Stimulated activated CD8-positive, alpha-beta memory T cell treated with anti-CD3 and anti-CD28 coated beads, Interleukin-4, amount 100 ng/mL, for 24 hours (primary cell): ENCODE measurements at places on chromosomes 4 and X.

GRCh38 chr4:7021930-7022664, 21.1 kb upstream of the TADA2B start:
- no peak for DNase-seq

GRCh38 chrX:130336531-130336930, 3.2 kb upstream of the SLC25A14 start:
- DNase-seq, result no peak

DNA sequence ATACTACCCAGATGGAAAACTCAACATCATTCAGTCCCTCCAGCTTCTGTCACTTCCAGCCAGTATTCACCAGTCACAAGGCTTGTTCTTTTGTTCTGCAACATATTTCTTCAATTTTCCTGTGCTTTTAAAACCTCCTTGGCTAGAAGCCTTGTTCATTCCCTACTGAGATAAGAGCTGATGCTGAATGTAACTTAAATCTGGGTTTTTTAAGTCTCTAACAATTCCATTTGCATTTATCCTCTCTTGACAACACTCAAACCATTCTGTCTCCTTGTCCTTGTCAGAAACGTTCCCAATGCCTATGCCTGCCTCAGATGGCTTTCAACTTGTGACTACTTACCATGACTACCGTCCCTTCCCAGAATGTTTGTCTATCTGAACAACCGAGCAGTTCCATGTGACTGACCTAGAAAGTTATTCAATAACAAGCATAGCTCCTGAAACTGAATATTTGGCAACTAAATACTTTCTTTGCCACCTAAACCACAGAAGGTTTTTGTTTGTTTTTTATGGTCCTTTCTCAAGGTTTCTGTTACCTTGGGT, 682.9 kb upstream of the GALNTL6 start:
- DNase-seq, result no peak

GRCh38 chrX:85052636-85053343, 49.1 kb downstream of the APOOL start:
- no peak for DNase-seq

GRCh38 chr4:54961357-54961975, 163.9 kb downstream of the KDR start:
- DNase-seq, result no peak

GRCh38 chrX:78746496-78746895, 1.0 kb upstream of the LPAR4 start:
- DNase-seq, result no peak

GRCh38 chrX:20455001-20455400, 188.3 kb upstream of the RPS6KA3 start:
- no peak for DNase-seq

DNA sequence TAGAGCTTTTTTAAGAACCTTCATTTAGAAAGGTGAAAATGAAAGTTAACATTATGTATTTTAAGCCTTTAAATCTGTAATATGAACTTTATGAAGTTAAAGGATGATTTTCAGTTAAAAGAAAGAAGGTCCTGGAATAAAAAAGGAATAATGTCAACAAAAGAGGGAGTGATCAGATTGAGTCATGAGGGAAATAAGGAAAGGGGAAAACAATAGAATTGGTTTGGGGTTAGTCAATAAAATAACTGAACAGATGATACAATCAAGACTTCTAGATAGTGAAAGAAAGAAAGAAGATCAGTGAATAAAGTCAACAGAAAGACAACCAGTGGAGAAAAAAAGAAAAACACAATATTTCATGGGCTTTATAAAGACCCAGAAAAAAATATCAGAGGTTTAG, 291.6 kb upstream of the ARSJ start:
- DNase-seq, result no peak

DNA sequence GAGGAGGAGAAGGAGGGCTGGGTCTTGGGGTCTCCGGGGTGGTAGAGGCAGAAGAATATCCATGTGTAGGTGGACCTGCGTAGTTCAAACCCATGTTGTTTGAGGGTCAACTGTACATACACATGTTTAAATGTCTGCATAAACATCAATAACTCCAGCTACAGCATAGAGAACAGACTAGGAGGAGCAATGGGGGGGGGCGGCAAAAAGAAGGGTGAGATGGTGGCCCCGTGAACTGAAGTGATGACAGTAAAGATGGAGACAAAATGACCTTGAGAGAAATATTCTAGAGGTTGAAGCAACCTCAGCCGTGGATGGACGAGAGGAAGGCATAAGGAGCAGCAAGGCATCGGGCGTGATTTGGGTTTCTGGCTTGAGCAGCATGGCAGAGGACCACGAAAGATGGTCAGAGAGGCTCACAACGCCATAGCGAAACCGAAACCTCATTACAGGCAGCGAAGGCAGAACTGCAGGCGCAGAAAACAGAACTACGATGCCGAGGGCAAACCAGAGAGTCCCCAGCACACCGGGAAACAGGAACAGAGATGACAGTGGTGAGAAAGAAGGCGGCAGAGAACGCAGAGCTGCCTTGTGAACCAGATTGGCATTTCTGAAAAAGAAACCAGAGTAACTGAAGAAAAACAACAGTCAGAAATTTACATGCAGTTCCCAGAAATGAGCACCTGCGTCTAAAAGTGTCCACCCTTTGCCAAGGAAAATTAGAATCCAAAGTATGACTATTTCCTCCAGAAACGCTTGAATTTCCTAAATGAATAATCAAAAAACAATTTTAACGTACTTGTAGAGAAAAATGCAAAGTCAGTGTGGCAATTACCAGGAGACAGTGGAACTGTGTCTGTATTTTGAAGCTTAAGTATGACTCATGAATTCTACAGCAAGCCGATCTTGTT, 50.3 kb upstream of the ENPP6 start:
- DNase-seq, result peak; percentile 53

DNA sequence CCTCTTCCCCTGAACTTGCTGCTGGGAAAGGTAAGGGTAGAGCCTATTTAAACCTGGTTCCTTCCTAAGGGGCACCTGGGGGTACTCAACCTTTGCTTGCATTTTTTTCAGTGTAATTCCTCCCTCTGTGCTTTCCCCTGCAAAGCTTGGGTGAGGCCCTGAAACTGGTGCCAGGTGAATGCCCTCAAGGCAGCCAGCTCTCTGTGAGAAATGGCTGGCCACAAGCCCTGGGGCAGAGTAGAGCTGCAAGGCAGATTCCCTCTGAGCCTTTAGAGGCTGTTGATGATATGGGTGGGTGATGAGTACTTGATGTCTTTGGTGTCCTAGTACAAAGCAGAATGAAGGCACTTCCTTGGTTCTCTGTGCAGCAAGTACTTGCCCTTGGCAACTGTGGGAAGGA, 125.4 kb upstream of the DGKK start:
- DNase-seq, result no peak

GRCh38 chrX:150873616-150874015, 24.9 kb downstream of the CD99L2 start:
- no peak for DNase-seq

- no peak for DNase-seq
Measured at GRCh38 chrX:47590984-47591383, 8.7 kb downstream of the TIMP1 start.

DNA sequence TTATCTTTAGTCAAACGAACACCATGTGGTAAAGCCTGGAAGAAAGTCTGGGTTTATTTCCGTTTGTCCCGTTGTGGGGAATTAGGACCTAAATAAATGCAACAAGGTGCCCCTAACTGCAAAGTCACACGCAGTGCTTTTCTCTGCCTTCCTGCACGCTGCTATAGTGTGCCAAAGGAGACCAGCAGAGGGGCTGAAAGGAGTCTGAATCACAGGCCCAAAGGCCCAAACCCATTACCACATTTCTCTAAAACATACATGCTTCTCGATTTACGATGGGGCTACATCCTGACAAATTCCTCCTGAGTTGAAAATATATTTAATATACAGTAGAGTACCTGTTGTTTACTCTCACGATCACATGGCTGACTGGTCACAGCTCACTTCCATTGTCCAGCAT, 4.5 kb downstream of the VEGFC start:
- DNase-seq, result no peak

- no peak for DNase-seq
Measured at GRCh38 chr4:17817027-17817426, 6.2 kb downstream of the NCAPG start.

- peak; percentile 34 for DNase-seq
Measured at GRCh38 chrX:102651242-102652011, at the start of gene GPRASP1. GPRASP1 (plus strand) TSS chrX:102651483; CDS start chrX:102653914, 2,431 bp downstream.

DNA sequence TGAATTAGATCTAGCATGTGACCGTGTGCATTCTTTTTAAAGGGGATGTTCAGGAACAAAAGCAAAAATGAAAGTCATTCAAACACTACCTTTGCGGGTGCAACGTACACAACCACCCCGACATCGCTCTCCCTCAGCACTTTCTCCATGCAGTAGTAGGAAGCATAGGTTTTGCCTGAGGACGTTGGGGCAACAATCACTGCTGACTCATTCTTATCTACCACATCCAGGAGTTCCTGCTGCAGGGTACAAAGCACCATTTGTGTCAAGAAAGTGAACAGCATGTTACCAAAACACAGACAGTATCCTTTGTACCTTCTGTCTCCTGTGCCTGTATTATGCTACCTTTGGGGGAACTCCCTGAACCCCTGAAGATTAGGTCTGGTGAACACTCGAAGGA, 58.6 kb downstream of the DDX60L start:
- no peak for DNase-seq

GRCh38 chrX:39688576-39689375, 409.0 kb downstream of the BCOR start:
- no peak for DNase-seq

GRCh38 chr4:2882341-2882740, 38.7 kb downstream of the ADD1 start:
- DNase-seq, result no peak

- DNase-seq, result no peak
Measured at GRCh38 chrX:153063315-153063714, 7.0 kb downstream of the PNMA3 start.

- no peak for DNase-seq
Measured at GRCh38 chr4:85724791-85725563, 250.0 kb downstream of the ARHGAP24 start.

DNA sequence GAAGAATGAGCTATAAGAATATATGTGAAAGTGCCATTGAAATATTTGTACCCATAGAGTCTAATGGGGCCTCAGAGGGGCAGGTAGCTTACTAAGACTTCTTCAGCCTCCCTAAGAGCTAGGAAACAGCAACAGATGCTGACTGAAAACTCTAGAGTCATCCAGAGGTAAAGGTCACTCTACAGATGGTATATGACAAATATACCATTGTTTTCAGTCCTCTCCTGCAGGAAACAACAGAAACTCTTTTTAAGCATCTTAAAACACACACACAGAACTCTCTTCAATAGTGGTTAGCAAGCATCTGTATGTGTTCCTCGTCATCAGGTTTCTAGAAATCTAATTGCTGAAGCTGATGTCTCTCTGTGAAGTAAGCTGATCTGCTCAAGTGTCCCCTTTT, 313.8 kb upstream of the GATB start:
- no peak for DNase-seq

DNA sequence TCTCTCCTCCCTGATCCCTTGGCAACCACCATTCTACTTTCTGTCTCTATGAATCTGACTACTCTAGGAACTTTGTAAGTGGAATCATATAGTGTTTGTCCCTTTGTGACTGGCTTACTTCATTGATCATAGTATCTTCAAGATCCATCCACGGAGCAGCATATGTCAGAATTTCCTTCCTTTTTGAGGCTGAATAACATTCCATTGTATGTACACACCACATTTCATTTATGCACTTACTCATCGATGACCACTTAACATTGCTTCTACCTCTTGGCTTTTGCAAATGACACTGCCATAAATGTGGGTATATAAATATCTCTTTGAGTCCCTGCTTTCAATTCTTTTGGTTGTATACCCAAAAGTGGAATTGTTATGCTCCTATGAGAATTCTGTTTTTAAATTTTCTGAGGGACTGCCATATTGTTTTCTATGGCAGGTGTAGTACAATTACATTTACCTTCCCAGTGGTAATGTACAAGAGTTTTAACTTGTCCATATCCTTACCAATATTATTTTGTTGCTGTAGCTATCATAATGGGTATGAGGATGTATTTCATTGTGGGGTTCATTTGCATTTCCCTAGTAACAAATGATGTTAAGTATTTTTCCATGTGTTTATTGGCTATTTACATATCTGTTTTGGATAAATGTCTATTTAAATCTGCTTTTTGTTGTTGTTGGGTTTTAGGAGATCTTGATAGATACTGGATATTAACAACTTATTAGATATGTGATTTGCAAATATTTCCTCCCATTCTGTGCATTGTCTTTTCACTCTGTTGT, 466.1 kb downstream of the C4orf33 start:
- no peak for DNase-seq

- DNase-seq, result peak; percentile 1
Measured at GRCh38 chr4:99723612-99724011, 66.0 kb upstream of the C4orf54 start.

DNA sequence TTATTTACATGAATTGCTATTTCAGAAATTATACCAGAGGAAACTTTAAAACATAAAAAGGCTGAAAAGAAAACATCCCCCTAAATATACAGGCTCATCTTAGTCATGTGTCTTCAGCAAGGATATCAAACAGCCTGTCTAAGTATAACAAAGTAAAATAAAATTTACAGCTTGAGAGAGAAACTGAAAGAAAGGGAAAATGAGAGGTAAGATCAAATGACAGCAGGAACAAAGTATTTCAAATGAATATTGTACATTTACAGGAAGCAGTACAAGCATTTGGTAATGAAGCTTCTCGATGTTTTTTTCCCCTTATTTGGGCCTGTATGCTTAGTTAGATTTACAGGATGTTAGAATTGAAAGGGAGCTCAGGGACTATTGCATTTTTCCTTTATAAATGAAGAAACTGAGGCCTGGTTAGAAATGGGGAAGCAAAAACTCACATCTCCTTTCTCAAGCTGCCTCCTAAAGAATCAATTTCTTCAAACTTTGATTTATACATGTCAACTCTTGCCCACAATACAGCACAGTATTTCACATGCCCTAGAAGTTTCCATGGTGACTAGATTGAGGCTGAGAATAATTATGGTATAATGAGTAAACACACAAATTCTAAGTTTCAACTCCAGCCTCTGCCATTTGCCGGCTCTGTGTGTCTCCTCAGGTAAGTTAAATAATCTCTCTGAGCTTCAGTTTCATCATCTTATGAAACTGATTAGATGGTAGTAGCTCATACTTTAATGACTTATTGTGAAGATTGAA, 29.3 kb downstream of the DAPP1 start:
- no peak for DNase-seq

- no peak for DNase-seq
Measured at GRCh38 chr4:104330125-104330905, 164.4 kb downstream of the CXXC4 start.

GRCh38 chr4:176579226-176579625, 213.5 kb downstream of the VEGFC start:
- DNase-seq, result no peak

- DNase-seq, result no peak
Measured at GRCh38 chr4:73258436-73258685, 237 bp downstream of the ANKRD17 start.
